ENCODE measurements at places on chromosomes 12 and 14.

DNA sequence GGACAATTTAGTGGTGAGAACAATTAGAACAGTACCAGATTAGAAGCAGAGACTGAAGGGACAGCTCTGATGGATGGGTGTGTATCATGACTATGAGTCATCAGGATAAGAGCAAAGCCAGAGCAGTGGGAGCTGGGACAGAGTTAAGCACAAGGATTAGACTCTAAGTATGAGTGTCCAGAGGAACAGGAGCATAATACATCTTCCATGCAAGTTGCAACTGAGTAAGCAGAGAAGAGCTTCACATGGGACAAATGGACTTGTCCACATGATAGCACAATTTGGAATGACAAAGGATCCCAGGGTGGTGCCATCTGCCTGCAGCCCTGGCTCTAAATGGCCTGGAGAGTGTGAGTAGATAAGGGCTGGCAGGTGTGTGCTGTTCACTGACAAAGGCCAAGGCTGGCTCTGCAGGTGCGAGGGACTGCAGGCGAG is 226.4 kb upstream of the CAND1 start:
- DNase-seq = no peak

GRCh38 chr14:97878206-97878605 is 1081.0 kb downstream of the VRK1 start:
- no peak for DNase-seq

- no peak for DNase-seq
Measured at GRCh38 chr14:35374263-35374712, 30.3 kb downstream of the NFKBIA start.

- DNase-seq = no peak
Measured at GRCh38 chr14:102789349-102789748, 12.1 kb downstream of the TRAF3 start.
